ENCODE measurements at places on chromosomes 13 and 19.

DNA sequence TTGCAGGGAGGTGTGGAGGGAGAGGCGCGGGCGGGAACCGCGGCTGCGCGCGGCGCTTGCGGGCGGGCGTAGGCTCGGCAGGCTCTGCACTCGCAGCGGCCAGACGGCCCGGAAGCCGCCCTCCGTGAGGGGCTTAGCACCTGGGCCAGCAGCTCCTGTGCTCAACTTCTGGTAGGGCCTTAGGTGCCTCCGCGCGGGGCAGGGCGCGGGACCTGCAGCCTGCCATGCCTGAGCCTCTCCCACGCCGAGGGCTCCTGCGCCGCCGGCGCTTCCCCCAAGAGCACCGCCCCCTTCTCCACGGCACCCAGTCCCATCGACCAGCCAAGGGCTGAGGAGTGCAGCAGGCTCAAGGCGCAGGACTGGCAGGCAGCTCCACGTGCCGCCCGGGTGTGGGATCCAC is 940.8 kb upstream of the PCDH9 start:
- DNase-seq, result no peak

GRCh38 chr13:73741742-73742141 is 392.5 kb downstream of the KLF12 start:
- no peak for DNase-seq

DNA sequence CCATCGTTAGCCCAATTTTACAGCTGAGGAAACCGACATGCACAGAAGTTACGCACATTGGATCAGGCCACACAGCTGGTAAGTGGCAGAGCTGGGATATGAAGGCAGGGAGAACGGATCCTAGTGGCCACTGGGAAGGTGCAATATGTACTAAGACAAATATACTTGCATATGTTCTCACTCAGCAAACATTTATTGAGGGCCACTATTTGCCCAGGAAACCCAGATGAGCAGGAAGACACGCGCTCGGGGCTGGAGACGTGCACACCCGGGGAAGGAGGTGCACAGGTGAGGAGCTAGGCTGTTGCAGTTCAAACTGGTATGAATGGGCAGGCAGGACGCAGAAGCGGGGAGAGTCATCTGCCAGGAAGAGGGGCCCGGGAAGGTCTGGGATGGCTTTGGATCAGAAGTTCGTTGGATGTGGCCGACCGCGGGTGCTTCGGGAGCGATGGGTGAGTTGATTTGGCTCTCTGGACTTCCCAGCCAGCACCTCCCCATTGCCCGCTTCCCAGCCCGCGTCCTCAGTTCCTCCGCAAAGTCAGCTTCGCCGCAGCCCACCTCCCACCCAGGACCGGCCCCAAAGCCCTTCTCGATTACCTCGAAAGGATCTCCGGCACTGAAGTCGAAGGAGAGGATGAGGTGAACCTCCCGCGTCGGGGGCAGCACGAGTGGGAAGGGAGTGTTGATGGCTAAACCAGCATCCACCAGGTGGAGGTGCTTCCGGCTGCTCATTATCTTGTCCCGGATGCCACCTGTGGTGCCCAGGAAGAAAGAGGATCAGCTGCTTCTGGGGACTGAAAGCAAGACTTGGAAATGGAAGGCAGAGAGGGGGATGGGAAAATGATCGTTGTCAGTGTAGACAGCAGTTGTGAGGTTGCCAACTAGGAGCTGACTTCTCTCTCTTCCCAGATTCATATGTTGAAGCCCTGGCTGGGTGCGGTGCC is 17.8 kb upstream of the CABP5 start:
- no peak for DNase-seq

DNA sequence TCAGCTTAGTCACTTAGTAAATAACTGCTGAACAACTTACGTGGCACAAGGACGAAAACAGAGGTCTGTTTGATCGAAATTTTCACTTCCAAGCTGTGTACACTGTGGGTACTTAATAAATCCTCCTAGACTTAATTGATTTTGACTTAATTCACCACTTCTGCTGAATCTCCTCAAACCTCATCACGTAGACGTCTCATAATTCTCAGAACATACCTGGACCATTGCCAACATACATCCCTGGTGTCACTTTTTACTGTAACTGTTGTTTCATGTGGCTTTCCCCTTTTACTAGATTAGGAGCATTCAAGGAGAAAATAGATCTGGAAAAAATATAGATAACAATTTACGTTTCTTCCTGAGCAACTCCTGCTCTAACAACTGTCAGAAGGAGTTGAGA is 105.0 kb downstream of the MBNL2 start:
- DNase-seq, result no peak

DNA sequence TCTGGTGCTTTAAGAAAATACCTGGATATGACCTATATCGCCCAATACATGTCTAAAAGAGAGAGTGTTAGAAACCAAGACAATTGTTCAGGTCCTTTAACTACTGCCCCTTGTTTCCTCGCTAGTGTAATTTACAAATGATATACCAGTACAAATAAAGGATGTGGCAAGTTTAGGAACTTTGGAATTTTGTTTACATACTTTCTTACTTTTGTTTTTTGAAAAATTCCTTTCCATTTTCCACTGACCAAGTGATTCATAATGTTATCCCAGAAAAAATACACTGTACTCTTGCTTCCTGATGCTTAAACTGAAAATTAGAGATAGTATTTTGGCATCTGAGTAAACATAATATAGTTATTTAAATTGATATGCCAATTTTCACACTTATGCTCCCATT is 96.8 kb upstream of the CSNK1A1L start:
- no peak for DNase-seq

- no peak for DNase-seq
Observed at GRCh38 chr19:48659768-48660167, 13.0 kb downstream of the NTN5 start.

- DNase-seq, result no peak
Observed at GRCh38 chr13:109615721-109616420, 170.5 kb downstream of the IRS2 start.

DNA sequence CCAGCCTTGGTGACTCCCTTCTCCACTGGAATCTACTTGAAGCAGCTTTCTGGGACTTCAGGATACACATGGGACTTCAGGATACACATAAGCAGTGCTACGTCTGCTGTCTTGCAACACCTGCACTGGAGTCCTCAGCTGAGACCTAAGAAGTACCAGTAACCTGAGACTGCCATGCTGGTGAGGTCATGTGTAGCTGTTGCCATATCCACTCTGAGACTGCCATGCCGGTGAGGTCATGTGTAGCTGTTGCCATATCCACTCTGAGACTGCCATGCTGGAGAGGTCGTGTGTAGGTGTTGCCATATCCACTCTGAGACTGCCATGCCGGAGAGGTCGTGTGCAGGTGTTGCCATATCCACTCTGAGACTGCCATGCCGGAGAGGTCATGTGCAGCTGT is 937.9 kb downstream of the EFNB2 start:
- no peak for DNase-seq

DNA sequence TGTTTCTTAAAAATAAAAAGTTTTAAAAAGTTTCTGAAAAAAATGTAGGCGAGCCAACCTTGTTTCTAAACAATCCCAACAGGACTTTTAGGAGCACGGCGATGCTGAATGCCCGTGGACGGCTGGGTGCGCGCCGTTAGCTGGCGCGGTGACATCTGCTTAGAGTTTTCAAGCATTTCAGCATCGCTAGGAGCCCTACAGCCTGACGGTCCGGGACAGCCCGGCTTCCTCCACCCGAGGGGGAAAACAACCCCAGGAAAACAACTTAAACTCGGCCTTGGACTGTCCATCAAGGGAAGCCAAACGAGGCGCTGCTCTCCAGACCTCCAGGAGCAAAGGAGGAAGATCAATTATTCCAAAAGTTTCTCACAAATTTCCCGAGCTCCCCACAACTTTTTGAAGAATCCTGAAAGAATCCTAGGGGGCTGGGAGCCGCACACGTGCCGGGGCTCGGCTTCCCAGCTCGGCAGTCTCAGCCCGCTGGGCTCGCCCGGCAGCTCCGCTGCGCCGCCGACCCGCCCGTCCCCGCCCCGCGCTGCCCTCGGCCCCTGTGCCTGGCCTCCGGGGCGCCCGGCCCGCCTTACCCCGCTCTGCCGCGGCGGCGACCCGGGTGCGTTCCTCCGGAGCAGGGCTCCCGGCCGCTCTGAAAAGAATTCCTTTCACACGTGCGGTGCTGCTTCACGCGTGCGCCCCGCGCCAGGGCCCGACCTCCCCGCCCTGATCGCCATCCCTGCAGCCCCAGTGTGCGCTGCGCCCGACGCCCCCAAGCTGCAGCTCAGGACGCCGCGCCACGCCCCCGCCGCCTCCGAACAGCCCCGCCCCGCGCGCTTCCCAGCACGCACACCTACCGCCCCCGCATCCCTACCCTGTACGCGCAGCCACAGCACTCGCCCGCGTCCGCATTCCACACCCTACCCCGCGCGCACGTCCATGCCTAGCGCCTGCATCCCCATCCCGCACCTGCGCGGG is at the start of gene GJA3:
Gene GJA3 (minus strand): TSS at position 747 of the 969 bp plus-strand sequence. CDS start 17,764 bp downstream, outside the sequence.
- peak; percentile 62 for DNase-seq

DNA sequence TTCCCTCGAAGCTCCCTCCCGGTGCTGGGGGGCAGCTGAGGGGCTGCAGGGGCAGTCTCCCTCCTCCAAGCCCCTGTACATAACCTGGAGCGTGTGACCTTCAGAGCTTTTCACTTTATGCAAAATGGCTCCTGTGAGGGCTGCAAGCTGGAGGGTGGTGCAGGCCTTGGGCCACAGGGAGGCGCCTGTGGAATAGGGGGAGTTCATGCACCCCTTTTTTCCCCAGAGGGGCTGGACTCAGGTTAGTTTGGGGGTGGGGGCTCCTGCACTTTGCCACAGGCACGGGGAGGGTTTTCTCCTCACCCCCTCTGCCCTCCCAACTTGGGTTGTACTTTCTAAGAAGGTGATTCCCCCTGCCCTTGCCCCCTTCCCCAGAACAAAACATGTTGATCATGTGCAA is 6.6 kb upstream of the PRR19 start:
- DNase-seq, result no peak

DNA sequence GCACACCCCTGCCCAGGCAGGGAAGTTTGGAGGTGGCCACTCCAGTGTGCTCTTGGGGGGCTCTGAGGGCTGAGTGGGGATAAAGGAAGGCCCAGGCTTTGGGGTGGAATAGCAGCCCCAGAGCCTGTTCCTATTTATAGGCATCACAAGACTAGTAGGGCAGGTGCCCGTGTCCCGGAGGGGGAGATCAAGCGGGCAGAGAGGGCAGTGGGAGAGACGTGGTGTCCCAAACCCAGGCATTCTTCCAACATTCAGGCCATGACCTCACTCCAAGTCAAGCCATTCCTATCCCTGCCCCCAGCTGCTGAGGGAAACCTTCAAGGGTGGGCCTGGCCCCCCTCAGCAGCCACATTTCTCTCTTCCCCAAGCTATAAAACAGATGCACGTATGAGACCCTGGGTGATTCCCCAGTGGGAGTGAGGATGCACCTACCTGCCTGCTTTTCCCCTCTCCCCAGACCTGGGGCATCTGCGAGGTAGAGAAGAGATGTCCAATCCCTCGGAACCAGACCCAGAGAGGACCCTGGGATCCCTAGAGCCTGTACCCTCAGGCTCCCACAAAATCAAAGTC is 3.9 kb downstream of the WIZ start:
- DNase-seq, result no peak

All from SK-N-SH (cell line).